ENCODE measurements at places on chromosomes 12 and 14.

DNA sequence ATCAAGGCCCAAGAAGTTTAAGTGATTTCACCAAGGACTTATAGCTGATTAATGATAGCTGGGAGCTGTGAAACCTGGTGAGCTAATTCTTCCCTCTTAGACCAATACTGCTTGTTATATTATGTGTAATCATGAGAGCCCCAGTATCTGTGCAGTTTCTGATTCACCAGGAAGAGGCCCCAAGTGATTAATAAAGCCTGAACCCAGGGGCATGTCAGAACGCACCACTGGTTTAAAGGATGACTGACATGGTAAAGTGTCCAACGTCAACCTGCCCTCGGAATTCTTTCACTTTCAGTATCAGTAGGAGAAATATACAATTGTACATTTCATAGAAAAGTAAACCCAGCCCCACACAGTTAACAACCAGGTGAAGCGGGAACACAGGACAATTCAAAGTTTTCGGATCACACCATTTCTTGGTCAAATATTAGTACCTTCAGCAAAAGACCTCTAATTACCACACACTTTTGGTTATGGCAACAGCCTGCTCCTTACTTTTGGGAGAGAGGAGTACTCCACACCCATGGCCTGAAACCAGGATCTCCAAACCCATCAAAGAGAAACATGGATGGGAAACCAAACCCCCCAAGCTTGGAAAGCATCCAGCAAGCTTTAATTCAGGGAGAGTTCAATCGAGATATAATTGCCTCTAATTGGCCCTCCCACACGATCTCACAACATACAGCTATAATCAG is 28.5 kb downstream of the TMCC3 start:
- peak; percentile 43 for DNase-seq

GRCh38 chr14:47919997-47920396 is 244.6 kb upstream of the MDGA2 start:
- no peak for DNase-seq

GRCh38 chr14:101980251-101980650 is 15.9 kb downstream of the DYNC1H1 start:
- DNase-seq, result no peak

GRCh38 chr12:26156201-26156871 is 31.5 kb upstream of the BHLHE41 start:
- no peak for DNase-seq

All from stimulated activated CD4-positive, alpha-beta T cell treated with anti-CD3 and anti-CD28 coated beads, Interleukin-15, amount 100 ng/mL, for 48 hours (primary cell).